ENCODE measurements at places on chromosomes 11 and 22.

GRCh38 chr11:130470832-130471706 lies 22.6 kb downstream of the ADAMTS15 start:
- DNase-seq = no peak

GRCh38 chr22:37386441-37386840 lies 40.8 kb downstream of the ELFN2 start:
- DNase-seq = no peak

GRCh38 chr22:28198692-28199091 lies 279.6 kb upstream of the PITPNB start:
- DNase-seq = no peak

DNA sequence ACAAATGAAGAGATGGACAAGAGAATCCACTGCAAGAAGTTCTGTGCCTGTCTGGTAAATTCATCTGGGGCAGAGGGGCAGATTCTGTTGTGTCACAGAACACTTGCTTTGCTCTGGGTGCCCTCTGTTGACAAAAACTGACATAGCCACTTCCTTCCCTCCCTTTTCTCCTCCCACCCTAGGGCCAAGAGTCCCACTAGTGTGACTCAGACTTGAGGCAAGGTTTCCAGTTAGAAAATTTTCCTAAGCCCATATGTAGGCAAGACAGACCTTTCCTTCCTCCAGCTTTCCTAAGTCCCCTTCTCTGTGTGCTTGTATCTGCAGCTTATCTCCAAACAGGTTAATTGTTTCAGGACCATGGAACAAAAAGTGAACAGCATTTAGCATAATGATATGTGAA lies 106.8 kb downstream of the RBFOX2 start:
- peak; percentile 34 for DNase-seq

DNA sequence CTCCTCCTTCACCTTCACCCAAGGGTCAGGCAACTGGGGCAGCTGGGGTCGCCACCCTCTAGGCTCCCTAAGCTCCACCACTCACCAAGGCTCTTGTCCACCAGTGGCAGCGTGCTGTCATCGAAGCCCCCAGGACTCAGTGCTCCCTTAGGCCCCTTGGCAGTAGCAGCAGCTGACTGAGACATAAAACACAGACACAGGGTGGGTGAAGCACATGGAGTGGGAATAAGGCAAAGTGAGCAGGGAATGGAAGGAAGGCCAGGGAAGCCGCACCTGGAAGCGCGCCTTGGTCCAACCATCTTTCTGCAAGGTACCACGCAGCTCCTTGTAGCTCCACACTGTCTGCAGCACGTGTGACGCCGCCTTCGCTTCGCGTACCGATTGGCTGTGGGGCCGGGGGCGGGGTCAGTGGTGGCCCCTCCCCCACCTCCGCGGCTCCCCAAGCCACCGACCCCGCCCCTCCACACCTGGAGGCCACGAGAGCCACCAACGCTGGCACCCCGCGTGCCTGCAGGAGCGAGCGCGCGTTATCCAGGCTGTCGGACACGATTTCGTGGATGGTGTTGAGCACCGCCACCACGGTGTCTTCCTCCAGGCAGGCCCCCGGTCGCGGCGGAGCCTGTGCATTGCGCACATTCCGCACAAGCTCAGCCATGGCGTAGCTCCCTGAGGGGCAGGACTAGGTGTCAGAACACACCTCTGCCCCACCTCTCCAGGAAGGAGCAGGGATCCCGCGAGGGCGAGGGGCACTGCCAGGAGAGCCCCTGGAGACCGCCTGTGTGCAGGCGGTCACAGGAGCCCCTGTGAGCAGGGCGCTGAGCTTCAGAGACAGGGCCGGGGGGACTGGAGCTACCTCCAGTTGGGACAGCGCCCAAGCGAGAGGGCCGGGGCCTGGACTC lies 31.3 kb upstream of the TXNRD2 start:
- DNase-seq = no peak

DNA sequence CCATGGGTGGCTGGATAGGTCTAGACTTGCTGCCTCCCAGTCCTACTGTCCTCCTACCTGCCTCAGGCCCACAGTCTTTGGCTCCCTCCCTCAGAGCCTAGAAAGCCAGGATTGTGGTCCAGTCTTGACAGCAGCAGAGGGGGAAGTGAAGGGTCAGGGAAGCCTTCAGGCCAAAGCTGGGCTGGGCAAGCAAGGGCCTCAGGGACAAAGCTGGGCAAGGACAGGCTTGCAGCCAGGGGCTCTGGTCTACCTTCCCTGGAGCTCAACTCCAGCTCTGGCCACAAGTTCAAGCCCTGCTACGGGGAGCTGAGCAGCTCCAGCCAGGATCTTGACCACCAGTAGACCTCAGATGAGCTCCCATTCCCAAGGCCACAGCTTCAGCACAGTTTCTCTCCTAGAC lies 14.9 kb downstream of the LMO1 start:
- no peak for DNase-seq

DNA sequence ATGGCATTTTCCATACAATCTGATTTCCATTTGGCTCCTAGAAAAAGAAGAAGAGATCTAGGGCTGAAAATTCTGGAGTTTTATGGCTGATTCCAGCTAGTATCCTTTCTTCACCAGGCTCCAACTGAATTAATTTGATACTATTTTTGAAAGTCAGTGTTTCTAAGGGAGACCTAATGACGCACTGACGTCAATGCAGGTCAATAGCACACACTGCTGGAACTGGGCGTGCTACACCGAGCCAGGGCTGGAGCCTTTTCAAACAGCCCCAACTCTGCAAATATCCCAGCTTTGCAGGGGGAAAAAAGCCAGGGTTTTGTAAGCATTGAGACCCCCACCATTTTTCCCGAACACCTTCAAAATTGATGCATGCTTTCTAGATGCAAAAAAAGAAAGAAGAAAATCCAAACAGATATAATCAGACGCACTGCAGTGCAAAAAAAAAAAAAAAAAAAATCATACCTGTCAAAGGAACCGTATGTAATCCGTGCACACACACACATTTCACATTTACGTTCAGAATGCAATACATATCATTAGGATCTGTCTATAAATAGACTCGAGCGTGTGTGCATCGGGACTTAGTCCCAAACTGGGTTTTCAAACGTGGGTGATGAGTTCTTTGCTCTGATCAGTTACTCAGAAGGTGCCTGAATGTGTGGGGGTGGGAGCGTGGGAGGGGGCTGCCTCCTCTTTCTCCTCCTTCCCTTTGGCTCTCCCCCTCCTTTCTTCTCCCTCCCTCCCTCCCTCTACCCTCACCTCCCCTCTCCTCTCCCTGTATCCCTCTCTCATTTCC lies 124.5 kb upstream of the HSD17B12 start:
- no peak for DNase-seq

DNA sequence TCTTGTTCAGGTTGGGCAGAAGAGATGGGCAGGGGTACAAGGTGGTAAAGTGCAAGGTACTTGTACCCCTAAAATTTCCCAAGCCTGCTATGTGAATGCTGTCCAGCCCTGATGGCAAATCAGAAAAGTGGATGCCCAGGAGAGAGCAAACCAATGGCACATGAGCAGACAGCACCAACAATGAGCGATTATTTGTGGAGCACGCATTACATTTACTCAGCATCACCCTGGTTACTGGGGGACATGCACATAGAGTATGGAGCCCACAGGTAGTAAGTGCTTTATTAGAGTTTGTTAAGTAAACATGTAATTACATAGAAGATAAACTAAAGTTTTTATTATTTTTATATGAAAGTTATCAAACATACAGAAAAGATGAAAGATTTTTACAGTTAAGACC lies 165.7 kb downstream of the NTM start:
- no peak for DNase-seq

DNA sequence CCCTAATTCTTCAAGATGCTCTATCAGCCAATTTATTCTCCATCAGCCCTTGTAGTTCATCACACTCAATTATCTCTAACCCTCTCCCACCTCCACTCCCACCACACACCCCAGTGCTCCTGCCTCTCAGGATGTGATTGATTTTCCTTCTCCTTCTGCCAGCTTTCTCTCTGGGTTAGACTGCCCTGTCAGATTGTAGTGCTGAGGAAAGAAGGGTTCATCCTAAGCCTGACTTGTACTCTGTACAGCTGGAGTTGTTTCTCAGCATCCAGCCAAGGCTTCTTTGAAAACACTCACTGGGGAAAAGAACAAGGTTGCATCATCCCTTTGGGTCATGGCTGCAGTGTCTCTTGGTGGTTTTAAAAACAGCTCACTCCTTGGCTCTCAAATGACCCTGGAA lies 61.2 kb downstream of the CECR2 start:
- no peak for DNase-seq
